ENCODE measurements at places on chromosomes 13 and 19. TPM values are rescaled to one million over a fixed set of nuclear protein-coding genes. Genes with fewer than 3 reads are reported as not detected.

The POLD1 gene
- total RNA-seq = 13.7 TPM

The C2CD4C gene
- under 0.01 TPM for total RNA-seq

The BST2 gene
- total RNA-seq = 4.5 TPM

The ELSPBP1 gene
- total RNA-seq = not detected

The LGI4 gene
- 0.05 TPM for total RNA-seq

The ZNF667 gene
- 9.2 TPM for total RNA-seq

The KIR2DL4 gene
- total RNA-seq = not detected

The GARIN5A gene
- total RNA-seq = not detected

The ASF1B gene
- 4.8 TPM for total RNA-seq

The ZNF738 gene
- 6.8 TPM for total RNA-seq

The ATCAY gene
- not detected for total RNA-seq

The COX6B2 gene
- 0.09 TPM for total RNA-seq

The GPC5 gene
- 0.30 TPM for total RNA-seq

The KASH5 gene
- not detected for total RNA-seq

The SIGLEC12 gene
- total RNA-seq = not detected

The SYNE4 gene
- total RNA-seq = not detected

The ZNF382 gene
- 8.6 TPM for total RNA-seq

The ERICH6B gene
- total RNA-seq = not detected

The GRK1 gene
- total RNA-seq = not detected

The CGB5 gene
- not detected for total RNA-seq

The CCL25 gene
- total RNA-seq = not detected

The PSPN gene
- total RNA-seq = 1.4 TPM

The GRIK5 gene
- under 0.01 TPM for total RNA-seq

The SPC24 gene
- 16.1 TPM for total RNA-seq

The CYP2F1 gene
- not detected for total RNA-seq

The SWSAP1 gene
- 0.30 TPM for total RNA-seq

The EHD2 gene
- total RNA-seq = 93.2 TPM

The NLRP9 gene
- total RNA-seq = not detected

The GJA3 gene
- under 0.01 TPM for total RNA-seq
